Natural killer cell treated with Interleukin-12 subunit alpha and Interleukin-12 subunit beta and Interleukin-15 and Interleukin-18, amount 100 ng/mL, for 72 hours (primary cell): ENCODE measurements at places on chromosomes 7 and 10.

GRCh38 chr7:67990003-67990402 is 993.4 kb downstream of the TYW1 start:
- DNase-seq = no peak

- DNase-seq = no peak
Measured at GRCh38 chr10:70656489-70656888, 15.8 kb upstream of the ADAMTS14 start.

- DNase-seq = no peak
Measured at GRCh38 chr7:36280840-36281812, 108.5 kb upstream of the ANLN start.

GRCh38 chr7:143002898-143003297 is 24.0 kb downstream of the OR9A2 start:
- no peak for DNase-seq

- no peak for DNase-seq
Measured at GRCh38 chr7:113636727-113637421, 281.9 kb downstream of the PPP1R3A start.

- no peak for DNase-seq
Measured at GRCh38 chr10:103429647-103430046, 22.5 kb downstream of the CALHM2 start.

- DNase-seq = no peak
Measured at GRCh38 chr7:139534966-139535651, 11.6 kb downstream of the CLEC2L start.

GRCh38 chr7:80827239-80827633 is 91.6 kb downstream of the SEMA3C start:
- no peak for DNase-seq

- DNase-seq = no peak
Measured at GRCh38 chr7:140631021-140631420, 9.6 kb downstream of the DENND2A start.

- no peak for DNase-seq
Measured at GRCh38 chr7:120303105-120303504, 30.1 kb downstream of the KCND2 start.
